Activated CD4-positive, alpha-beta T cell treated with anti-CD3 and anti-CD28 coated beads, Interleukin-2, amount 50 U/mL, for 48 hours (primary cell): ENCODE measurements at places on chromosomes 11 and 22.
A peak's percentile ranks its signal among the peaks of the same experiment; 100 is the strongest.

- no peak for DNase-seq
Measured at GRCh38 chr11:93849751-93850593, 446 bp downstream of the VSTM5 start.

- DNase-seq = no peak
Measured at GRCh38 chr22:47043835-47044721, 281.6 kb downstream of the TBC1D22A start.

DNA sequence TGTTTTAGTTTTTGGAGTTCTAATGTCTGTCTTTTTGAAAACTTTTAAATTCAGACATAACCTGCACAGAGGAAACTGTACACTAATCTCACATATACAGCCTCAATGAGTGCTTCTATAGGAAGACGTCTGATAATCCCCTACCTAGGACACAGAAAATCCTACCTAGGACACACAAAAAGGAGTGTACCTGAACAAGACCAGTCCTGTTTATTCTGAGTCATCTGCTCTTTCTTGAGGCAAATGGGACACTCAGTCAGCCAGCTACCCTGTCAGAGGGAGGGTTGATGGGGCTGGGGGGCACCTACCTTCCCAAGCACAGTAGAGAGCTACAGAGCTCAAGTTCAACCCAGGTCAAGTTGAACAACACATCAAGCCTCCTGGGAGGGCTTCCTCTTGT is 346.6 kb upstream of the NCAM1 start:
- DNase-seq = no peak

DNA sequence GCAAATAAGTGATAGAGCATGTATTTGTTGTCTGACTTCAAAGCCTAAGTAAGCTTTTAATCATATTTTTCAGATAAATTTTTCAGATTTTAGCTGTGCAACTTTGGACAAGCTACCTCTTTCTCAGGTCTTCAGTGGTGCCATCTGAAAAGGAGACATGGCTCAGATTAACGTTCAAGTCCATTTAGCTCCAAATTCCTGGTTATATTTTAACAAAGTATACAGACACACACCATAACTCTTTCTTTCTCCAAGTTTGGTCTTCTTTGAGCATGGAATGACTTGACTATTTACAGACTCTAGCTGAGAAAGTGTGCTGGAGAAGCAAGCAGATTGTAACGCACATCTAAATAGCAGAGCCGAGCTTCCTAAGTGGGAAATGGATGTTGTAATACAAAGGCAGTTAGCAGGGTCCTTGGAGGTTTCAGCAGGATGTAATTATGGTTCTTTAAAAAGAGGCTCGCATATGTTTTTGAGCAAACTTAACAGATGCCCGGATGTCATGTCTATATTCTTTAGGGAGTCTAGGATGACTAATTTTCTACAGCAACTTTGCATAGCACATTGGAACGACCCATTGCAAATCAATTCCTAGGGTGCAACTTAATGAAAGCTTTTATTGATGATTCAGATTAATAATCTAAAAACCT is 128.1 kb upstream of the E2F8 start:
- DNase-seq = no peak

GRCh38 chr11:106389101-106389500 is 311.6 kb downstream of the AASDHPPT start:
- DNase-seq = no peak

DNA sequence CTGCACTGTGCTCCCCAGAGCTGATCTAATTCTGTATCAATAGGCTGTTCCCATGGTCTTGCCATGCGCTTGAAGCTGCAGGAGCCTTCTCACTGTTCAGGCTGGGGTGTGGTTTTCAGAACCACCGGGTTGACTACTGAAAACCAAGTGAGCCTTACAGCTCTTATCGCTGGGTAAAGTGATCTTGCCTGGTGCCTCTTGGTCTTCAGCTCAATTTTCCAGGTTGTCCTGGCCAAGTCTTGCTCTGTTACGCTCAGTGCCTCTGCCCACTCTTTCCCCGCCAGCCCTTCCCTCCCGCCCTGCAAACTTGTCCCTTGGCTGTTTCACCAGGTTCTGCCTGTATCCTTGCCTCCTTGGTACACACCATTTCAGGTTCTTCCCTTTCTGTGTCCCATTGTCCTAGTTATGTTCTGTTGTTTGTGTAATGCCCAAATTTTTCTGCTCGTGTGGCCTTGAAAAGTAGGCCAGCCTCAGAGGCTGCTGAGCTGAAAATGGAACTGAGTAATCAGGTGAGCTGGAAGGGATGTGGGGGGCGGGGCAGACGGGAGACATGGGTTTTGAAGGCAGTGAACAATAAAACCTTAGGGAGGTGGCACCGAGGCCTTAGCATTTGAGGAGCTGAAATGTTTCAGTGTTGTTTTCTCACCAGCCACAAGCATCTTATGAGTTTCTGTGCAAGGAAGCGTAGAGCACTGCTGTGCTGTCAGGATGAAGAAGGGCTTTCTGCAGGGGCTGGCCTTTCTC is 11.2 kb downstream of the PEX26 start:
- peak; percentile 65 for DNase-seq

- DNase-seq = no peak
Measured at GRCh38 chr11:334264-334994, 13.8 kb upstream of the IFITM3 start.

- DNase-seq = peak; percentile 70
Measured at GRCh38 chr11:119666463-119667131, 62.4 kb downstream of the NECTIN1 start.

- no peak for DNase-seq
Measured at GRCh38 chr22:26852176-26852575, 194.8 kb downstream of the MIAT start.

- DNase-seq = peak; percentile 81
Measured at GRCh38 chr11:128324531-128325141, 262.7 kb downstream of the ETS1 start.

- DNase-seq = no peak
Measured at GRCh38 chr22:36862251-36863242, 1.7 kb downstream of the NCF4 start.

DNA sequence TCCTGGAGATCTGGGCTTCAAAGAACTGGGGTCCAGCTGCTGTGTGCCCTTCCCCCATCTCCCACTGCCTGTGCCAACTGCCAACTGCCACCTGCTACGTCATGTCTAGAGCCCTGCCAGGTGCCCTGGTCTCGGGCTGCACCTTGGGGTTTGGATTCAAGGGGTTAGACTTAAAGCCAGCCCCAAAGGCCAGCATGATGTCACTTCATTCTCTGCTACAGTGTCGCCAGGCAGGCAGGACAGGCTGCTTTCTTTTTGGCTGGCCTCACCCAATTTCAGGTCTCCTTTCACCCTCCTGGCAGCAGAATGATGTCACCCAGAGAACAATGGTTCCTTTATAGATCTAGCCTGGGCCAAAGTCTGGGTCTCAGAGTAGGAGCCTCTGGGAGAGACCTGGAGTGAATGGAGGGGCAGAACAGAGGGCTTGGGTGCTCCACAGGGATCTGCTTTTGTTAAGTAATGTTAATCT is 79.5 kb upstream of the CRYBB3 start:
- no peak for DNase-seq

- DNase-seq = no peak
Measured at GRCh38 chr11:29281271-29281777, 735.5 kb downstream of the KCNA4 start.

DNA sequence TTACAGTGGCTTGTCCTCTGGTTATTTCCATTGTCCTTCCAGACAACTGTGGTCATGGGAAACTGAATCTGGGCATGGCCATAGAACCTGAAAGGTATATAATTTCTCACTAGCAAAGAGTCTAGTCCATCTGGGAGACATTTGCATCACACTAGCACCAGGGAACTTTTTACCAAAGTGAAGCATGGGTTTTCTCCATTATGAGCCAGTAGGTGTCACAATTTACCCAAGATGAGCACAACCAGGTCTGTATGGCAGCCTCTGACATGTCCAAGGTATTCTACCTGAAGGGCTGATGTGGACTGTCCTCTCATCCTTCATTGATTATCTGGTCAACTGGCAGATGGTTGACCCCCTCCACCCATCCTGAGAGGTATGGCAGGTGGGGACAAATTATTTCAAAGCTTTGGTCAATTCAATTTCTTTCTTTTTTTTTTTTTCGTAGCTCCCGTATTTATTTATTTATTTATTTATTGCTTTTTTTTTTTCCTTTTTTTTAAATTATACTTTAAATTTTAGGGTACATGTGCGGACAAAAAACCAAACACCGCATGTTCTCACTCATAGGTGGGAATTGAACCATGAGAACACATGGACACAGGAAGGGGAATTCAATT is 425.9 kb downstream of the TMEM135 start:
- DNase-seq = no peak

GRCh38 chr11:70544774-70545609 is 146.7 kb downstream of the CTTN start:
- DNase-seq = no peak

DNA sequence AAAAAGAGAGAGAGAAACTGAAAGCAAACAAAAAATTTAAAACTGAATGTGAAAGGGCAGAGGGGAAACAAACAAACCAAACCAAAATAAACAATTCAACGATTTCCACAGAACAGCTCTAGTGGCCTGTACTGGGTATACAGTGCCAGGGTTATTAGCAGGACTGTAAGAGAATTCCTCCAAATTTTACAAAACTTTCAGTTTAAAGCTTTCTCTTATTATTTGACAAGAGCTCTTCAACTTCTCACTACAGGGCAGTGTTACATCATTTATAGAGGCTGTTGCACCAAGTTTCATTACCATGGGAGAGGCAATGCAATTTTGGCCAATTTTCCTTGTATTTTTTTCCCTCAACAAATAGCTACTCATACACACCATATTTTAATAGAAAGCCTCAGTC is 44.3 kb upstream of the CLPB start:
- no peak for DNase-seq

DNA sequence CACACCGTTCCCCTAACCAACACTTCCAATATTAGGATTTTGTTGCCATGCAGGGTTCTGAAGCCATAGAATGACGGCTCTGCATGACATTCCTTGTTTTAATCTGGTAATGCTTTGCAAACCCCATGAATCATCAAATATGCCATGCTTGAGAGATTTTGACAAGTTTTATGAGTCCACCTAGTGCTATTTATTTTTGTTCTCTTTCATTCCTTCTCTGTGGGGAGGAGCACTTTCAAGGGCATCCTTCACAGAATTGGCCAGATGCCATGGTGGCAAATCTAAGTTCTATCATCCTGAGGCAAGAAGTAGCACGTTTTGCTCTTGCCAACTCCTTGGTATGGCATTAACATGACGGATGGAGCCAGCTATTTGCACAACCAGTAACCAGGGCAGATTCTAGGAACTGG is 268.4 kb downstream of the FAM76B start:
- DNase-seq = no peak
